ENCODE measurements at places on chromosomes 3 and 15. TPM values are rescaled to one million over a fixed set of nuclear protein-coding genes. Genes with fewer than 3 reads are reported as not detected.

ZNF385D gene
- total RNA-seq, result 0.05 TPM

GOLGA8Q gene
- 0.18 TPM for total RNA-seq

IL5RA gene
- not detected for total RNA-seq

RPL39L gene
- total RNA-seq, result 53.7 TPM

DLL4 gene
- total RNA-seq, result 0.65 TPM

PRR20G gene
- 0.19 TPM for total RNA-seq

SNTN gene
- not detected for total RNA-seq

TUSC7 gene
- not detected for total RNA-seq

NOX5 gene
- 0.24 TPM for total RNA-seq

SAMMSON gene
- total RNA-seq, result not detected

ZMYND10 gene
- 0.93 TPM for total RNA-seq

SEC22C gene
- total RNA-seq, result 27.2 TPM

ROPN1 gene
- not detected for total RNA-seq

SEMA3F gene
- total RNA-seq, result 10.6 TPM

MAGEF1 gene
- total RNA-seq, result 29.7 TPM

TCF12 gene
- 41.7 TPM for total RNA-seq

ITIH4 gene
- 0.71 TPM for total RNA-seq

CD200R1 gene
- total RNA-seq, result 0.14 TPM

PRICKLE2 gene
- 1.9 TPM for total RNA-seq

AGBL1 gene
- not detected for total RNA-seq

CHRNA5 gene
- 34.6 TPM for total RNA-seq

VEPH1 gene
- 0.13 TPM for total RNA-seq

FOXB1 gene
- not detected for total RNA-seq
